ENCODE measurements at places on chromosomes 11 and 22. TPM values are rescaled to one million over a fixed set of nuclear protein-coding genes. Genes with fewer than 3 reads are reported as not detected.

GRCh38 chr22:44142421-44143104, 38.2 kb upstream of the PARVG start:
- DNase-seq: no peak

- no peak for DNase-seq
Observed at GRCh38 chr11:102623128-102623527, 2.0 kb downstream of the MMP20 start.

GRCh38 chr11:92558323-92558722, 333.7 kb downstream of the FAT3 start:
- no peak for DNase-seq

Gene TMEM121B
- 0.10 TPM for total RNA-seq

Gene PKNOX2
- total RNA-seq: 0.63 TPM

DNA sequence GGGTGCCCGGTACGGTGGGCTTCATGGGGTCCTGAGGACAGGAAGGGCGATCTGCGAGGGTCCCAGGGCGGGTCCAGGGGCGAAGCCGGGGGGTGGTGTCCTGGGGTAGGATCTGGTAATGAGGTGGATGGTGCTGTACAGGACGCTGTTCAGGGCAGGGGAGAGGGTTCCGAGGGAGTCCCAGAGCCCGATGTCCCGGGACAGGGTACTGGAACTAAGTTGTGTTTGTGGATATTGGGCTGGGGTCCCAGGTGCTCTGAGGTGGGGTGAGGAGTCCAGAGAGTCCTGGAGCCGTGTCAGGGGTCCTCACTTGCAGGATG, 426 bp downstream of the LZTR1 start:
- DNase-seq: no peak

DNA sequence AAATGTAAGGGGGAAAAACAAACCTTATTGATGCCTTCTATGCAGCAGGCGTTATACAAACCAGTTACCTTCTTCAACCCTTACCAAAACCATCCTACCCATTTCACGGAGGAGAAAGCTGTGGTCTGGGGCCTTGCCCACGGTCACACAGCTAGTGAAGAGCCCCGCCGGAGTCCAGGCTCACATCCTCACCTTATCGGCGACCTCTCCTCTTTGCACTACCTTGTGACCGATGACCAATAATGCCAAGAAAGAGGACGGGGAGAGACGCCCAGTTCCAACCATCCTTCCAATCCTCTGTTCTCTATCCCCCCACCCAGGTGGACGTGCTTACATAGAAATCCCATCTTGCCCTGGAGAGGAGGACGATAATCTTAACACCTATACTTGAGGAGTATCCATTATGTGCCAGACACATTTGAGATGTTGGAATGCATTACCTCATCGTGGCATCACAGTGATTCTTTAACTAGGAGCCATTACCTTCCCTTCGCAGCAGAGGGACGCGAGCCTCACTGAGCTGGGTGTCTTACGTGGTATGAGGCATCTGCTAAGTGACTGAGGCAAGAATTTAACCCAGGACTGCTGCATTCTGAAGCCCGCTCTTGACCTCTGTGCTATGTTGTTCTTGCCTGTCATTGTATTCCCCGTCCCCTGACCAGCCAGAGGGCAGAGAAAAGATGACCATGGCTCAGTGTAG, 253.7 kb upstream of the B3GAT1 start:
- DNase-seq: no peak

DNA sequence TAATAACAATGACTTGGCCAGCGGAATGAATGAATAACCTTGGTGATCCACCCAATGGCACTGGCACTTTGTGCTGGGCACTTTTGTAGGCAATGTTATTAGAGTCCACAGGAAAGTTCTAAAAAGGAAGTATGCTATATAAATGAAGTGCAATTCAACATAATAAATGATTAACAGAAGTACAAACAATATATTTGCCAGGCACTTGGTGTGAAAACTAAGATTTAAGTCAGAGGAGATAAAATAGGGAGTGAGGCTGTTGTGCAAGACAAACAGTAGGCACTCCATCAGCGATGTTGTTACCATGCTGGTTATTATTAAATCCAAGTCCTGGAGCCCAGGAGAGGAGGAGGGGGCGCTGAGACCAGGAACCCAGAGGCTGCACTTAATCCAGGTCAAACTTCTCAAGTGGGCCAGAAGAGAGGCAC, 173.8 kb downstream of the LARGE1 start:
- peak; percentile 64 for DNase-seq

Gene ZBTB16
- 160 TPM for total RNA-seq

Measured in left lobe of liver (tissue), 2 donors.